ENCODE measurements at places on chromosomes 1 and 21. TPM values are rescaled to one million over a fixed set of nuclear protein-coding genes. Genes with fewer than 3 reads are reported as not detected.

AGMAT gene
- polyA plus RNA-seq, result 0.21 TPM

GNG12 gene
- 14.7 TPM for polyA plus RNA-seq

AGL gene
- 3.0 TPM for polyA plus RNA-seq

RNU1-3 gene
- not detected for polyA plus RNA-seq

FCRL5 gene
- 0.24 TPM for polyA plus RNA-seq

ITLN2 gene
- polyA plus RNA-seq, result 0.37 TPM

HES3 gene
- not detected for polyA plus RNA-seq

DMRTA2 gene
- polyA plus RNA-seq, result not detected

PTPN7 gene
- polyA plus RNA-seq, result 1.1 TPM

MMP23B gene
- polyA plus RNA-seq, result 0.89 TPM

LCE6A gene
- polyA plus RNA-seq, result not detected

AMY2A gene
- 359 TPM for polyA plus RNA-seq

CFAP141 gene
- polyA plus RNA-seq, result not detected

EMC1 gene
- 13.2 TPM for polyA plus RNA-seq

COL18A1 gene
- 50.6 TPM for polyA plus RNA-seq

TAS1R3 gene
- polyA plus RNA-seq, result 0.45 TPM

ADAM30 gene
- not detected for polyA plus RNA-seq

RGSL1 gene
- not detected for polyA plus RNA-seq

DYNLT5 gene
- polyA plus RNA-seq, result 0.21 TPM

ABCA4 gene
- polyA plus RNA-seq, result 0.15 TPM

LYPD8 gene
- 0.22 TPM for polyA plus RNA-seq

SMPDL3B gene
- 1.0 TPM for polyA plus RNA-seq

RIMS3 gene
- polyA plus RNA-seq, result 0.21 TPM

PDPN gene
- polyA plus RNA-seq, result 63.7 TPM

RBP7 gene
- 14.7 TPM for polyA plus RNA-seq

TFF2 gene
- 505 TPM for polyA plus RNA-seq

ITPKB gene
- 17.0 TPM for polyA plus RNA-seq

LRRC3 gene
- polyA plus RNA-seq, result 2.1 TPM

AK5 gene
- polyA plus RNA-seq, result 0.13 TPM

GJA8 gene
- not detected for polyA plus RNA-seq

DSCAM gene
- polyA plus RNA-seq, result not detected

ARMH1 gene
- polyA plus RNA-seq, result 4.4 TPM

SLAMF6 gene
- 0.22 TPM for polyA plus RNA-seq

NID1 gene
- 143 TPM for polyA plus RNA-seq

KRTAP13-2 gene
- not detected for polyA plus RNA-seq

SYPL2 gene
- polyA plus RNA-seq, result 2.5 TPM

RCC1 gene
- 18.0 TPM for polyA plus RNA-seq

OPTC gene
- not detected for polyA plus RNA-seq

LIN28A gene
- not detected for polyA plus RNA-seq
